ENCODE measurements at places on chromosomes 7 and 10.

DNA sequence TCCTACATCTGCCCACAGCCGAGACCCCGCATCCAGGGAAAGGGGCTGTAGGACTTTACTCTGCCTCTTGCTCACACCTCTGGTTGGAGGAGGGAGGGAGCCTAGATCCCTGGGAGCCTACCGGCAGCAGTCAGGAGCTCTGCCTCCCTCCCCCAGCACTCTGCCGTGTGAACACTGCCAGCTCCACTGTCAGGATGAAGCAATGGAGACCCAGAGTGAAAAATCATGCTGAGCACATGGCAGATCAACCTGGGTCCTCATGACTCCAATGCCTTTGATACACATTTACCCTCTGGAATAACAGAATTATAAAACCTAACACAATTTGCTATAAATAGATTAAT is 477.7 kb downstream of the TNS3 start:
- no peak for DNase-seq

DNA sequence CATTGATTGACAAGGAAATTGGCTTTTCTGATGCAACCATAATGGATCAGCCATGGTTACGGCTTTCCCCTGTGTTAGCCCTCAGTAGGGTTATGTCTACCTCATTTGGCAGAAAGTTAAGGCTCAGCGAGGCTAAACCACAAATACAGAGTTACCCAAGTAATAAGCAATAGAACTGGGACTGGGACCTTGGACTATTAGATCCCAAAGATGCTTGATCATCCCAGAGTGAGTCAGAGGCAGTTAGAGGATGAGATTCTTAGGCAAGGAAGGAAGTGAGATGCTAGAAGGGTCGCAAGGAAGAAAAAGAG is 401.4 kb downstream of the TNS3 start:
- no peak for DNase-seq

- DNase-seq, result no peak
Measured at GRCh38 chr7:44099669-44100068, 4.5 kb upstream of the AEBP1 start.

DNA sequence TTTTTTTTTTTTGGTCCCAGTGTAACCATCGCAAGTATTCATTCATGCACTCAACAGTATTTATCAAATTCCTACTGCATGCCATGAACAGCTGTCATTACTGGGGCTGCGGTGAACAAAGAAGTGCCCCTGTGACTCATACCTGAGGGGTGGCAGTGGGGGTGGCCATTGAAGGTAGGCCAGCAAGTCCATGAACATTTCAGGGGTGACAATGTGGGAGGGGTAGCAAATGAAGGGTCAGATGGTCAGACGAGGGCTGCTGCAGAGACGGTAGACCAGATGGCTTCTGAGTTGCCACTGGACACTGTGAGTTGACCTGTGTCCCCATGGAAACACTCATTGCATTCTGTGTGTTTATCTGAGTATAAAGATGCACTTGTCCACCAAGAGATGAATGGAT is 92.5 kb upstream of the PITRM1 start:
- DNase-seq, result no peak

DNA sequence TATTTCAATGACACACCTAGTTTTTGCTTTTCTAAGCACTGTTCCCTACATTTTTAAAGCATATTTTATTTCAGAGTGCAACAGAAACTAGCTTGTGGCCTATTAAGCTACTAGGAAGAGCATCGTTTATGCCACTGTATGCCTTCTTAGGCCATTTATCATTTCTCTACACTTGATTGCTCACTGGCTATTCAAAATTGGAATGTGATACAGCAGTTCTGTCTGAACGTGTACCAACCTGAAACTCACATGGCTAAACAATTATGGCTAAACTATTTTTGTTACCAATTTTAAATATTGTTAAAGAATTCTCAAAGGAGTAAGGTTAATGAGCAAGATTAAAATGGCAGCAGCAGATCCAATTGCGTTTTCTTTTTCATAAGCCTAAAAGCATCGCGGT is 105.2 kb downstream of the GSAP start:
- DNase-seq, result no peak

GRCh38 chr10:98246911-98247805 is 20.8 kb downstream of the LOXL4 start:
- DNase-seq, result no peak

- DNase-seq, result no peak
Measured at GRCh38 chr10:60390224-60390626, 550 bp upstream of the ANK3 start.

GRCh38 chr7:29234438-29234837 is 39.9 kb downstream of the CHN2 start:
- no peak for DNase-seq

- DNase-seq, result no peak
Measured at GRCh38 chr10:47235484-47235883, 64.5 kb upstream of the GDF10 start.

GRCh38 chr7:100444311-100445278 is 8.3 kb upstream of the PPP1R35 start:
- no peak for DNase-seq

DNA sequence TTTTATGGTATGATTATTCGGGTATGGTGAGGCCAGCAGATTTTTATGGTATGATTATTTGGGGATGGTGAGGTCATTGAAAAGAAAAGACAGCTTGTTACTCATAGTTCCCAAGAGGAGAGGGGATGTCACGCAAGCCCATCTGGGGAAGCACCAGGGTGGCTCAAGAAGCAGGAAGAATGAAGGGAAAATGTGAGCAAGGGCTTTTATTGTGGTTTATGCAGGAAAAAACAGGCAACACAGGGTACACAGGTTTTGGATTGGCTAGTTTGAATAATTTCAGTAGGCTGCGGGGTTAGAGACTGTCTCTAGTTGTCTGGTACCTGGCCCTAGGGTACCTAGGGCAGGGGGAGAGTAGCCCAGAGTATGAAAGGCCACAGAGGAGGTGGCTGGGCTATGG is 26.8 kb upstream of the DGKI start:
- DNase-seq, result no peak

GRCh38 chr10:33509231-33509831 is 174.9 kb upstream of the NRP1 start:
- DNase-seq, result no peak

DNA sequence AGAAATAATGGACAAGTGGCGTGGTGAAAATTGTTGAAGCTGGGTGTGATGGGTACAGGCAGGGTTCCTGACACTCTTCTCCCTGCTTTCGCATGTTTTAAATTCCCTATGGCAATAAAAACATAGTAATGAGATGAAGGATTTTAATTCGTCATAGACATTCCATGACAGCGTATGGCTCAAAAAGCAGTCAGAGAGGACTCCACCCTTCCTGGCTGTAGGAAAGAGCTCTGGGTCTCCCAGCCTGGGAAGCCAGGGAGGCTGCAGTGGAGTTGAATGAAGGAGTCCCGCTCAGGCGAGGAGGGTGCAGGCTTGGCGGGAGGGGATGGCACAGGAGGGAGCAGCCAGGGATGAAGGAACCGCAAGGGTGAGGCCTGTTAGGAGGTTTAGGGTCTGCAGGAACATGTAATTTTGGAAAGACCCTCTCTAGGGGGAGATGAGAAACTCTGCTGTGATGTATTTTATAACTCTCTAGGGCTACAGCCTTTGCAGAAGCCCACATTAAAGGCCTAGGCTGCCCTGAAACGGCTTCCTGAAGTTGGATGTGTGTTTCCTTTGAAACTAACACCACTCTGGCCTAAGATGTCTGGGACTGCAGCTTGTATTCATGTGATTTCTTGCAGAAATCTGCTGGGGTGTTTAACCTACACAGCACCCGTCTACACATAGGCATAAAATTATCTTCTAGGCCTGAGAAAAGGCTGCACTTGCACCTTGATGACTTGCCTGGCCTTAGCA is 7.6 kb upstream of the LARP4B start:
- no peak for DNase-seq

DNA sequence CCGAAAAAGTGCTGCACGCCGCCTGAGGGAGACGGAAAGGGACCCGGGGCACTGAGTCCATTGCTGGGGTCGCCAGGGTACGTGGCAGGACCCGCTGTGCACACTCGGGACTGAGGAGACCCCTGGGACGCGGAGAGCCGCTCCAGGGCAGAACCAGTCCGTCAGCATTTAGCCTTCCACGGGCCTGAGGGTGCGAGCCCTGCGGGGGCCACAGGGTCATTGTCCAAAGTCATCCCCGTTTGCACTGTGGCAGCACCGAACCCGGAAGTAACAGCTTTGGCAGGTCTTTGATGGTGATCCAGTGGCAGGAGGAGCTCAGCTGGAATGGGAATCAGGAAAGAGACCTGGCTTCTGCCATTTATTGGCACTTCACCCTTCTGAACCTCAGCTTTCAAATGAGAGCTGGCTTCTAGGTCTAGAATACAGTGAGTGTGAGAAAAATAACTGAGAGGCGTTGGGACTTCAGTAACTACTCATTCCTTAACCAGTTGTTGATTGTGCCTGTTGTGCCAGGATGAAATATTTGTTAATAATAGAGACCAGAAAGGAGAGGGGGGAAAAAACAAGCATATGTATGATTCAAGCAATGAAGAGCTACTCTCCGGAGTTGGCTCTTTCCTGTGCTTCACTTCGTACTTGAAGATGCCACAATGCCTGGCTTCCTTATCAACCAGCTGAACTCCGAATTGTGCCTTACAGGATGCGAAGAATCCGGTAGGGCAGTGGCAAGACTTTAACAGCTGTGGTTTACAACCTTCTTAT is 811 bp upstream of the ARHGAP12 start:
- DNase-seq, result no peak

DNA sequence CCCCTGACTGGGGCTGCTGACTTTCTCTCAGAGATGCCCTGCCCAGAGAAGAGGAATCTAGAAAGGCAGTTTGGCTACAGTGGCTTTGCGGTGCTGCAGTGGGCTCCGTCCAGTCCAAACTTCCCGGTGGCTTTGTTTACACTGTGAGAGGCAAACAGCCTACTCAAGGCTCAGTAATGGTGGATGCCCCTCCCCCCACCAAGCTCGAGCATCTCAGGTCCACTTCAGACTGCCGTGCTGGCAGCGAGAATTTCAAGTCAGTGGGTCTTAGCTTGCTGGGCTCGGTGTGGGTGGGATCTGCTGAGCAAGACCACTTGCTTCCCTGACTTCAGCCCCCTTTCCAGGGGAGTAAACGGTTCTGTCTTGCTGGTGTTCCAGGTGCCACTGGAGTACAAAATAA is 734.5 kb upstream of the LRRN3 start:
- no peak for DNase-seq

DNA sequence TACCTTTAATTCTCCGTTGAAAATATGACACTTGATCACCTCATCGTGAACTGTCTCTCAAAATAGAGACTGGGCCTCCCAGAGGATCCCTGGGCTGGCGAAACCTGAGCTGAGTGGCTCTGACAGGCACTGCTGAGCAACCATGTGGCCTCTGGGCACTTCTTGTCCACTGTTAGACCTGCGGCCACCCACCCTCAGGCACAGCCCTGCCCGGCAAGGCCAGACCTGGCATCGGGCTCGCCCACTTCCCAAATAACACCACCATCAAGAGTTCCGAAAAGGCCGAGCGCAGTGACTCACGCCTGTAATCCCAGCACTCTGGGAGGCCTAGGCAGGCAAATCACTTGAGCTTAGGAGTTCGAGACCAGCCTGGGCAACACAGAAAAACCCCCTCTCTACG is 82.5 kb downstream of the COBL start:
- DNase-seq, result no peak

GRCh38 chr10:97475936-97476594 is 22.2 kb downstream of the MMS19 start:
- no peak for DNase-seq

DNA sequence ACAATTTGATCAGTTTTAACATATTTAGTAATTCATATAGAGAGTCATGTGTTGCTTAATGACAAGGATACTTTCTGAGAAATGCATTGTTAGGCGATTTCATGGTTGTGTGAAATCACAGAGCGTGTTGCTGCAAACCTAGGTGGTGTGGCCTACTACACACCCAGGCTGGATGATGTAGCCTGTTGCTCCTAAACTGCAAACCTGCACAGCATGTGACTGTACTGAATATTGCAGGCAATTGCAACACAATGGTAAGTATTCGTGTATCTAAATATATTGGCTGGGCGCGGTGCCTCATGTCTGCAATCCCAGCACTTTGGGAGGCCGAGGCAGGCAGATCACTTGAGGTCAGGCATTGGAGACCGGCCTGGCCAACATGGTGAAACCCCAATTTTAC is 73.7 kb upstream of the BAIAP2L1 start:
- no peak for DNase-seq

GRCh38 chr10:71599518-71599917 is 120.1 kb downstream of the C10orf105 start:
- DNase-seq, result no peak

- no peak for DNase-seq
Measured at GRCh38 chr7:21642422-21642821, 99.6 kb downstream of the DNAH11 start.

- no peak for DNase-seq
Measured at GRCh38 chr7:139674341-139674740, 103.5 kb downstream of the HIPK2 start.

GRCh38 chr7:78326876-78327275 is 528.3 kb downstream of the PHTF2 start:
- DNase-seq, result no peak

DNA sequence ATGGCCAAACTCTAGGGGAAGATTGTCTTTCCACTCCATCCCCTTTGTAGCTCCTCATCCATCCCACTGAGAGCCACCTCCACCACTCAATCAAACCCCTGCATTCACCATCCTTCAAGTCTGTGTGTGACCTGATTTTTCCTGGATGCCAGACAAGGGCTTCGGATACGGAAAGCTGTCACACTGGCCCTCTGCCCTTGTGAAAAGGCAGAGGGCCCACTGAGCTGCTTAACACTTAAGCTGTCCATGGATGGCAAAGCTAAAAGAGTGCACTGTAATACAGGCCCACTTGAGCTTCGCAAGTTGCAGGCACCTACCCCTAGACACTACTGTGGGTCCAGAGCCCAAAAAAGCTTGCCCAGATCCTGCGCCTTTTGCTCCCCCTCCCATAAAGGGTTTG is 237.2 kb downstream of the MAGI2 start:
- no peak for DNase-seq

DNA sequence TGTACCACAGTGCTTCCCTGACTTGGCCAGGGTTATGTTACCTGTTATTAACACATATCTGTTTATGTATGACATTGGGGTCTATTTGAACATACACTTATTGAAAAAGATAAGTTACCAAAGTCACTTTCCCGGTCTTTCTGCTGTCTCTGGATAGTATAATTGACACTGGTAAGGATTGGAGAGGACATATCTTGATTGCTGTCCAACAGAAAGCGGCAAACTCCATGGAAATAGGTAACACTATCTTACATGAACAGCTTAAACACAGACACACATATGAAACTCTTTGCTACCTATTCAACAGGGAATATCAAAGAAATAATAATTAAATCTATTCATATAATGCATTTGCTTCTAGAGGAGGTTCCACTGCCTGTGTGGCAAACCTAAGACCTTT is 282.5 kb upstream of the AOAH start:
- DNase-seq, result no peak

GRCh38 chr7:55065511-55066229 is 46.9 kb downstream of the EGFR start:
- no peak for DNase-seq

DNA sequence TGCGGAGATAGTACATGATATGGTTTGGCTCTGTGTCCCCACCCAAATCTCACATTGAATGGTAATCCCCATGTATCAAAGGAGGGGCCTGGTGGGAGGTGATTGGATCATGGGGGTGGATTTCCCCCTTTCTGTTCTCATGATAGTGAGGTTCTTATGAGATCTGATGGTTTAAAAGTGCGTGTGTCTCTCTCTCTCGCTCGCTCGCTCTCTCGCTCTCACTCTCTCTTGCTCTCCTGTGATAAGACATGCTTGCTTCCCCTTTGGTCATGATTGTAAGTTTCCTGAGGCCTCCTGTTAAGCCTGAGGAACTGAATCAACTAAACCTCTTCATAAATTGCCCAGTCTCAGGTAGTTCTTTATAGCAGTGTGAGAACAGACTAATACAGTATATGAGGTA is 171.9 kb downstream of the NSUN6 start:
- no peak for DNase-seq

- DNase-seq, result no peak
Measured at GRCh38 chr10:103459615-103460014, 915 bp upstream of the CALHM1 start.
